ENCODE measurements at places on chromosomes 16 and 17.

- DNase-seq: no peak
Measured at GRCh38 chr17:82434216-82434565, 15.8 kb upstream of the OGFOD3 start.

- DNase-seq: no peak
Measured at GRCh38 chr17:2852729-2853282, 56.6 kb downstream of the RAP1GAP2 start.

- peak; percentile 14 for DNase-seq
Measured at GRCh38 chr17:40524243-40524965, 23.0 kb upstream of the TNS4 start.

GRCh38 chr17:80441598-80442322, 26.8 kb downstream of the ENDOV start:
- no peak for DNase-seq

GRCh38 chr17:68600931-68601564, at the start of gene FAM20A:
TSS of gene FAM20A (minus strand) at chr17:68601367. CDS start at chr17:68600666, 701 bp downstream.
- DNase-seq: peak; percentile 83

DNA sequence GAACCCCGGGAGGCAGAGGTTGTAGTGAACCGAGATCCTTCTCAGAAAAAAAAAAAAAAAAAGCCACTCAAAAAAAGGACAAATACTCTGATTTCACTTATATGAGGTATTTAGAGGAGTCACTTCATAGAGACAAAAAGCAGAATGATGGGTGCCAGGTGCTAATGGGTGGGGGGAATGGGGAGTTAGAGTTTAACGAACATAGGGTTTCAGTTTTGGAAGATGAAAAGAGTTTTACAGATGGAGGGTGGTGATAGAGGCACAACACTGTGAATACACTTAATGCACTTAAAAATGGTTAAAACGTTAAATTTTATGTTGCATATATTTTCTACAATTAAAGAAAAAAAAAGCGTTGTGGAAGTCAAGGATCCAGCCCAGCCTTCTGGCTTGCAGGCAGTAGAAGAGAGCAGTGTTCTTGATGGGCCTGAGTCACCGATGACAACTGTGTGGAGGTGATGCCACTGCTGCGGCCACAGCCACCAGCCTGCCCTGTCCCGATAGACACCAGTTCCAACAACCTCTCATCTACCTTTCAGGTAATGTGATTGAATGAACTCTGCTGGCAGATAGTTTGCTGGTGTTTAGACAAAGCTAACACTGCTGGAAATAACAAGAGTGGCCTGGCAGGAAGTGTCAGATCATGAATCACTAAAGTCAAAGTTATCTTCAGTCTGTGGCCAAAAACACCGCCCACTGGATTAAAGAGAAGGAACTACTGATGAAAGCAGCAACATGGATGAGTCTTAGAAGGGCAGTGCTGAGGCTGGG, 49.9 kb upstream of the COX10 start:
- no peak for DNase-seq

DNA sequence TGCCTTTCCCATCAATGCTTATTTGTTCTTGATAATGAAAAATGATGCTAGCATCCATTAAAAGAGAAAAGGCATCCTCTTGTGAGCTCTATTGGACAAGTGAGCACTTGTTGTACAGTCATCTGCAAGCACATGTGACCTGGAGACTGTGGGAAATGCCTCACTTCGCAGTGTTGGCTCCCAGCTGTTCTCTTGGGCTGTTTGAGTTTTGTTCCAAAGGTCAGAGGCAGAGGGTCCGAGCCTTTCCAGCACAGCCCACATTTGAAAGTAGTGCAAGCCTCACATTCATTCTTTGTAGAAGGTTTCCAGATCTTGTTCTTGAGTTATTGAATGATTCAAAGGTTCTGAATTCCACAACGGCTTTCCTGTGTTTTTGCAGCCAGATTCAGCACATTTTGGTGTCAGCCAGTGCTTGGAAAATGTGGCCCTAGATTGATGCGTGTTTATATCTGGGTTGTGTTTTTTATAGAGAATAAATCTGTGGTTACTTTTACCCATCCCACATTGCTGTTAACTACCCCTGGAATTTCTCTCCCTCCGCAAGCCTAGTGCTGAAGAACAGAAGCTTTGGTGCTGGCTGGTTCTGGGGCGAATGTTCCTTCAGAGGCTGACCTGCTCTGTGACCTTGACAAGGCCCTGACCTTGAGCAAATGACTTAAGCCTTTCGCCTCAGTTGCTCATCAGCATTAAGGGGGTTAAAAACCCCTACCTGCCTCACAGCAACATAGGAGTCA, 49.8 kb downstream of the CDH1 start:
- no peak for DNase-seq

GRCh38 chr17:80511222-80512180, 33.1 kb upstream of the RPTOR start:
- no peak for DNase-seq

- DNase-seq: no peak
Measured at GRCh38 chr17:80879723-80880647, 111.7 kb upstream of the CHMP6 start.

- DNase-seq: no peak
Measured at GRCh38 chr17:1729966-1730325, 5.4 kb downstream of the WDR81 start.

GRCh38 chr16:67928561-67929364, 2.9 kb downstream of the CTRL start:
- no peak for DNase-seq

GRCh38 chr17:67769231-67769630, 51.5 kb downstream of the NOL11 start:
- DNase-seq: peak; percentile 10

- DNase-seq: peak; percentile 81
Measured at GRCh38 chr17:49180303-49180702, 30.1 kb downstream of the GNGT2 start.

DNA sequence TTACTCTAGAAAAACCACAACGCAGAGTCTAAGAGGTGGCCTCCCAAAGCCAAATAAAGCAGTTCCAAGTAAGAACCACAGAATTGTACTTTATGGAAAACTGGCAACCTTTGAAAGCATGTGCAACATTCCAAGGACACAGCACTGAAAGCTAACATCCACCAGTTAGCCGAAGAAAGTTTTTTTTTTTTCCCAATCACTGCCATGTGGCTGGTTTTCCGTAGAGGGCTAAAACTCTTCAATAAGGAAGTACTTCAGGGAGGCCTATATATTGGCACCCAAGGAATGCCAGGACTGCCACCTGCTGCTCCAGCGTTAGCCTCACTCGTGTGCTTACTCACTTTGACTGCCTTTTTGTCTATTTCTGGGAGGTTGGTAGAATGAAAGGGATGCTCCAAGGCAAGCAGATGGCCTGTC, 25.2 kb downstream of the CEP95 start:
- DNase-seq: no peak

DNA sequence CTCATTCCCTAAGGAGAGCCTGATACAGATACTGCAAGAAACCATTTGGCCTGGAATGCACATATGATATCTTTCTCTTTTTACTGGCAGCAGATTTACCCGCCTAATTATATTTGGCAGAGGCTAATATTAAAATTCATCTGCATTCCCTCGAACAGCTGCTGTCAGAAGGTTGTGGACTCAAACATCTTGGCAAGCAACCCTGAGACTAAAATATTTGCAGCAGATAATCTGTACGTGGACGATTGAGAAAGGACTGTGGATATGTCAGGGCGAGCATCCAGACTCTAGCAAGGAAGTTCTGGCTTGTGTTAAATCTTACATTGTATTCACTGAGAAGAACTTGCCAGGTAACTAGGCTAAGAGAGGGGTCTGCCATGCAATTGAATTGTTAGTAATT, 65.2 kb downstream of the SNX20 start:
- no peak for DNase-seq

DNA sequence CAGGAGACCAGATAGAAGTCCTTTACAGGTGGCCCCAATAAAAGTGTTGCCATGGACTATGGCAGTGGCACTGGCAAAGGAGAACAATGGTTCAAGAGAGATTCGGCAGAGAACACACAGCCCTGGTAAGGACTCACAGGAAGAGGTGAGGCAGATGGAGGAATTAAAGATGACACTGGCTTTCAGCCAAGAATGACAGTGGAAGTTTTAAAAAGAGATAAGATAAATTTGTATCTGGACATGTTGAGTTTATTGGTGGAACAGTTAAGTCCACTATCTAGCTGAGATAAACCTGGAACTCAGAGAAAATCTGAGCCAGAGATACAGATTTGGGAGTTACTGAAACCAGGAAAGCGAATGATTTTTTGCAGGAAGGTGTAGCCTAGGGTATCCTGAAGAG, 20.1 kb downstream of the CMC2 start:
- DNase-seq: no peak

DNA sequence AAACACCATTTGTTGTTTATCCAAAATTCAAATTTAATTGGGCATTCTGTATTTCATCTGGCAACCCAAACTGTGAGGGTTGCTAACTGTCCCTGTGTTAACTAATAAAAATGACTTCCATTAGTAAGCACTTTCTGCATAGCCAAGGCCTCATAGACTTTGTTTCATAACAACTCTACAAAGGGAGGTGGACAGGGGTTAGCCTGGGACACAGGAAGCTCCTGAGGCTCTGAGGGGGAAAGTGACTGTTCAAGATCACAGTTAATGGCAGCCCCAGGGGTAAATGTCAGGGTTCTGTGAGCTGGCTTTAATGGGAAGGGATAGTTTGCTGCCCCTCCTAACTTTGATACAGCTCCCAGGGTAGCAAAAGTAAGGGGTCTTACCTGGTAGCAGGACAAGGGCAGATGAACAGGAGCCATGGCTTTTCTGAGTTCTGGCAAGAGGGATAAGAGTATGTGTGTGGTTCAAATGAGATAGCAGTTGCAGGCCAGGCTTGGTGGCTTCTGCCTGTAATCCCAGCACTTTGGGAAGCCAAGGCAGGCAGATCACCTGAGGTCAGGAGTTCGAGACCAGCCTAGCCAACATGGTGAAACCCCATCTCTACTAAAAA, 2.2 kb downstream of the HEATR9 start:
- DNase-seq: no peak

DNA sequence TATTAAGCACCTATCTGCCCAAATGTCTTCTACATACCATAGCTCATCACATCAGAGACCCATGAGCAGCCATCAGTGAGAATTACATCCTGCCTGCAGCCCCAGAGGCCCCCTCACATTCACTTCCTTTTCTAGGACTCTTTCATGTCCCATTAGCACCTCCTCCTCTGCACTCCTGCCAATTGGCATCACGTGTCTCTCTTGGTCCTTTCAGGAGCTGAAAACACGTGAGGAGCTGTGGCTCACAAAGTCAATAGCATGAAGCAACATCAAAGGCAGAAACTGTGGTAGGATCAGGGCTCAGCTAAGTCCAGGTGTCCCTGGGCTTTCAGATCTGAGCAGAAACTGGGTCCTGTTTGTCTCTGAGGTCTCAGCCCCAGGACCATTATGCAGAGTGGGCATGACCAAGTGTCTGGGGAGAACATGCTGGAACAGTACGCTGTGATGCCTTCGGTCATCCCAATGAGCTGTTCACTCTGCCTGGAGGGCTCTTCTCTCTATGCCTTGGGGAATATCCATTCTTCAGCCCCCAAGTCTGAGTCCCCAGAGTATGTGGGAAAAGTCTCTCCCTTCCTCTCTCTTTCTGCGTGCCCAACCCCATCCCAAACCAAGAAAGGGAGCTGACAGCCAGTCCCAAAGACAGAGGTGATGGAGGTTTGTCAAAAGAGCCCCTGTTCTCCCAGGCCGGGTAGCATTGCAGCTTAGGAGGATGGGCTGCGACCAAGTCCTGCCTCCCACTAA, 457.0 kb upstream of the CDH5 start:
- no peak for DNase-seq

DNA sequence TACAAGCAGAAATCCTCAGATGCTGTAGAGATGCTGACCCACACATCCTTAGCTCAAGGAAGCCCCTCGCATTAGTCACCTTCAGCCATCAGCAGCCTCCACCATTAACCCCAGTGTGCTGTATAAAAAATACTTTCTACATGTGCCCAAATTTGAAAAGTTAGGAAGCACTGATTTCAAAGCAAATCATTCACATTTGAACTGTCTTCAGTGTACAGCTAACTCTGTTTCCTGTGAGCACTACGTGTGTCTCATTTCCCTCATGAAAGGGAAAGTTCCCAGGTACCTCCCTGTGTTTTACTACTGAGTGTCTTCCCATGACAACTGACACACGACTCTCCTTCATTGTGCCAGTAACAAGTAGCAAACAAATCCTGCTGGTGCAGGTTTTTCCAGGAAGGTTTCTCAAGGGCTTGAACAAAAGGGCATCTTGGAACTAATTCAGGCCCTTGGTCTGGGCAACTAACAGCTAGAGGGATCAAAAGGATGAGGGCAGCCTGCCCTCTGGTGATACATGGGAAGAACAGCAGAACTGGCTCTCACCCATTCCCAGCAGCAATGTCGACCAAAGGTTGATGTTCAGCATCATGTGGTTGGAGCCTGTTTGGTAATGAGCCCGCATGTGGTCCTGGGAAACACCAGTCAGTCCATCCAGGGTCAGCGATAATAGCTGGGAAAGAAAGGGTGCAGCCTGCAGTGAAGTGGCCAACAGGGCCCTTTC, 4.0 kb downstream of the SLC35B1 start:
- no peak for DNase-seq

DNA sequence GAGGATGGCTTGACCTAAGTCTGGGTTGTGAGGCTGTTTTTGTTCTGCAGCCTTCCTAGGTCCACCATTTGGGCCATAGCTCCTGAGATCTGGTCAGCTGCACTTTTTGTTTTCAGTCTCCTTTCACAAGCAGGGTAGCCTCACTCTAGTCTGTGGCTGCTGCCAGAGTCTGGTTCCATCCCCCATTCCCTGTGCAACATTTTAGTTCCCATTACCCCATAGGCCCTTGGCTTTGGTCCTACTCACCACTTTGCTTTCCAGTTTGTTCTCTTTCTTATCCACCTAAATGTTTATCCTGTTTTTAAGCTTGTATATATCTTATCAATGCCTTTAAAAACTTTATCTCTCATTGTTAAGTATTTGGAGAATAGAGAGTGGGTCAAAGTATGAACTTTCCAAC, 6.5 kb upstream of the XYLT2 start:
- no peak for DNase-seq

- no peak for DNase-seq
Measured at GRCh38 chr17:61282377-61282776, 117.3 kb upstream of the TBX2 start.

- DNase-seq: no peak
Measured at GRCh38 chr16:1613211-1613622, 1.1 kb downstream of the CRAMP1 start.

Measured in cardiac septum (tissue), 1 donor.